ENCODE measurements at places on chromosomes 1 and 21.

DNA sequence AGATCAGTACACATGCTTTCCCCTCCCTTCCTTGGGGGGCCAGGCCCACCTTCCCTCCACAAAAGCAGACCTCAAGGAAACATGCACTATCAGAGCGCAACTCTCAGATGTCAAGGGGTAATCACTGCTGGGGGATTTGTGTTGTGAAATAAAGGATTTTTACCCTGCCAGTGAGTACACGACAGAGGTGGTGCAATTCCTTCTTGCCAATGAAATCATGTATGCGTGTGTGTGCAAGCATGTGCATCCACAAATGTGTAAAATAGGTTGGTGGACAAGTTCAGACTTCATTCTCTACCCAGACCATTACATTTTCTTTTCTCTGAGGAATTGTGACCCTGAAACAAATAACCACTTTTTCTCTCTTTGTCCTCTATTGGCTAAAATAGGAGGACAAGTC lies 9.8 kb upstream of the NOS1AP start:
- DNase-seq = no peak

DNA sequence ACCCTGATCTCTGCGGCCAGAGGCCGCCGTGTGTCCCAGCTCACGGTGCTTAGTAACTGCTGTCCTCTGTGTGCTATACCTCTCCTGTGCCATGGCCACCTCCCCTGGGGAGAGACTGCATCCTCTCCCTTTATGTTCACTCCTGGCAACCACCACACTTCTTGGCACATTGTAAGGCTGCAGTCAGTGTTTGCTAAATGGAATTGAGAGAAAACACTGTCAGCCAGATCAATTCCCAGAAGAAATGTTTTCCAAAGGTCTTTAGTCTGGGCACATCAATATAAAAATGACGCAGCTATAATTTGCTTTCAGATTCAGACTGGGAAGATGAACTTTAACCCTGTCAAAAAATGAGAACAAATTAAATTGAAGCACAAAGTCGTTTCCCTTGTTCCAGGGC lies 96.8 kb downstream of the BEND5 start:
- no peak for DNase-seq

- no peak for DNase-seq
Observed at GRCh38 chr21:42332557-42333317, 17.5 kb upstream of the TFF3 start.

- DNase-seq = no peak
Observed at GRCh38 chr1:75672528-75673393, 51.7 kb upstream of the ACADM start.

- no peak for DNase-seq
Observed at GRCh38 chr1:230632273-230632873, 9.9 kb upstream of the COG2 start.

DNA sequence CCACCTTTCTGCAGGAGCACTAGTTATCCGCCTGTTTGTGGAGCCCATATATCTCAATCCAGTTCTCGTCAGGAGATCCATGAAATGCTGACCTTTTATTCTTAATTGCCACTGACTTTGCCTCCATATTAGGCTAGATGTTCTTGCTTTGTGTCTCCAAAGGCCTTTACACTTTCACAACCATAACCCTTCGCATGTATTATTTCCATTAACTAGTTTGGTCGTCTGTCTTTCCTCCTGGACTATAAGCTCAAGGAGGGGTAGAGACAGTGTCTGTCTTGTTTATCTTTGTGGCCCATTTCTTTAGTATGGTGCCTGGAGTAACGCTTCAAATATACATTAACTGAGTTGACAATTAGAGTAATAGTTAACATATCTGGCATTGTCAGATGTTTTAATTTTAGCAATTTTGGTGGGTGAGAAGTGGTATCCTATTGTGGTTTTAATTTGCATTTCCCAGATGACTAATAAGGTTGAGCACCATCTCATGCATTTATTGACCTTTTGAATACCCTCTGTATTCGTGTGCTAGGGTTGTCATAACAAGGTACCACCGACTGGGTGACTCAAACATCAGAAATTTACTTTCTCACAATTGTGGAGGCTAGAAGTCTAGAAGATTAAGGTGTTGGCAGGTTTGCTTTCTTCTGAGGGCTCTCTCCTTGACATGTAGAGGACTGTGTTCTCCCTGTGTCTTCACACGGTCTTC lies 21.7 kb upstream of the IL12RB2 start:
- no peak for DNase-seq

- no peak for DNase-seq
Observed at GRCh38 chr1:212669102-212669501, 30.5 kb downstream of the BATF3 start.

DNA sequence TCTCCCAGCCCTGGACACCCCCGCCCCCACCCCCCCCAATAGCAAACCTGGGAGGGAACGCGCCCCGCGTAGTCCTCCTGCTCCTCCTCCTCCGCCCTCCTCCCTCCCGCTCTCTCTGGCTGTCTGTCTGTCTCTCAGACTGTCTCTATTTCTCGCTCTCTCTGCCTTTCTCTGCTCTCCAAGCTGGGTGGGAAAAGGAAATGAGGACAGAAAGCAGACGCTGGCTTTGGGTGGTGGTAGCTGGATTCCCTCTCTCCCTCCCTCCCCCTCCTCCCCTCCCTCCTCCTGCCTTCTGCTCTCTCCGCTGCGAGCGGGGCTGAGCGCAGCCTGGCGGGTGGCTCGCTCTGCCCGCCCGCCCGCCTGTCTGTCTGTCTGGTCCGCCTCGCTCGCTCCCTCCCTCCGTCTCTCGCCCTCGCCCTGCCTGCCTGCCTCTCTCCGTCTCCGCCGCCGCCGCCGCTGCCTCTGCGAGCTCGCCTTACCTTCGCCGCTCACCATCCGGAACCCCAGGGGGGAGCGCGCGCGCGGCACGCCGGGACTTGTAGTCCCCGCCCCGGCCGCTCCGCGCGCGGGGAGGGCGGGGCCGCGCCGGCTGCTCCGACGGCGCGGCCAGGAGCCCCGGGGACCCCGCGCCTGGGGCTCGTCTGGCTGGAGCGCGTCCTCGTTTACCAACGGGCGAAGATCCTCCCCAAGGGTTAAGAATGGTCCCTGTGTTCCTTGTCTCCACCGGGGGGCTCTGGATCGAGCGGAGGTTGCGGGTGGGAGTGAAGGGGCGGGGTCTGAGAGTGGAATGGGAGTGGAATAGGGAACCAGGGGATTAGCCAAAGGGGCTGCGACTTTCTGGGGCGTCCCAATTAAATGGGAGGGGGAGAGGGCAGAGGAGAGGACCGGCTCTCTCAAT lies at the start of gene AHDC1:
Gene AHDC1, minus strand, starts transcription at position 464 of the 898 bp plus-strand sequence. CDS start 52,029 bp downstream, outside the sequence.
- peak; percentile 94 for DNase-seq

DNA sequence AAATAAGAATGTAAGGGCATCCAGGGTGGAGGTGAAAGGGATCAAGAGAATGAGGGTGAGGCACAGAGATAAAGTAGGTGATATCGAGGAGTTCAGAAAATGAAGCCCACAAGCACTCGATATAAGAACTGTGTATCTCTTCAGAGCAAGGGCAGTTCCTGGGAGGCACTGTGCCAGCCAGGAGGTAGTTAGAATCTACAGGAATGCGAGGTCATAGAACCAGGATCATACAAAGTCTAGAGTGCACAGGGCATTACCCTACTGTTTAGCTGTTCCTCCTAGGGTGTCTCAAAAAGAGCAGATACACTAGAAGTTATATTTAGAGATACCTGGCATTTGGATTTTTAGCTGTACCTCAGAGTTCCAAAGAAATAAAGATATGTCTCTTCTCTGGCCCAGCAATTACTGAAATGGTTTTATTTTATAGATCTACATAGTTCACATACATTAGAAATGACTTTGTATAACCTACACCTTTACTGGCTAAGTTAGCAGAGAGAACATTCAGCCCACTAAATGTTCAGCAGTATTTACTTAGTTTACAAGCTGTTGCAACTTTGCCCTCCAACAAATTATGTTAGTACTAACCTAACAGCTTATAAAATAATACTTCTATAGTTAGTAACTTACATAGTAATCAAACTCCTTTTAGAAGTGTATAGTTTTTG lies 1.6 kb downstream of the OVAAL start:
- no peak for DNase-seq

DNA sequence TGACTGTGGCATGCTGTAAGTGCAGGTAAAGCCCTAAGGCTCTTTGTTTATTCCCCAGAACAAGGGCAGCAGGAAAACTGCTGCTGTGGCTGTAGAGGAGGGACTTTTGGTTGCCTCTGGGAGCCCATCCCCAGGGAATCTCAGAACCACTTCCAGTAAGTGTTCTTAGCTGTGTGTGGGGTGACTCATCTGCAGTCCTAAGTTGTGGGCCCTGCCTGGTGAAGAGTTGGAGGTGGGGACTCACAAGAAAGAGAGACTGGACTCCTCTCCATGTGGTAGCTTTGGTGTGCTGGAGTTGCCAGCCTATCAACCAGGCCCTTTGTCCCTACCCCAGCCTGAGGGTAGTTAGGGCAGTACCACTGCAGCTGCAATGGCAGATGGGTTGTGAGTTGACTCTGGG lies 24.0 kb upstream of the DENND1B start:
- no peak for DNase-seq

- DNase-seq = no peak
Observed at GRCh38 chr1:203173011-203173555, 2.5 kb downstream of the MYBPH start.

DNA sequence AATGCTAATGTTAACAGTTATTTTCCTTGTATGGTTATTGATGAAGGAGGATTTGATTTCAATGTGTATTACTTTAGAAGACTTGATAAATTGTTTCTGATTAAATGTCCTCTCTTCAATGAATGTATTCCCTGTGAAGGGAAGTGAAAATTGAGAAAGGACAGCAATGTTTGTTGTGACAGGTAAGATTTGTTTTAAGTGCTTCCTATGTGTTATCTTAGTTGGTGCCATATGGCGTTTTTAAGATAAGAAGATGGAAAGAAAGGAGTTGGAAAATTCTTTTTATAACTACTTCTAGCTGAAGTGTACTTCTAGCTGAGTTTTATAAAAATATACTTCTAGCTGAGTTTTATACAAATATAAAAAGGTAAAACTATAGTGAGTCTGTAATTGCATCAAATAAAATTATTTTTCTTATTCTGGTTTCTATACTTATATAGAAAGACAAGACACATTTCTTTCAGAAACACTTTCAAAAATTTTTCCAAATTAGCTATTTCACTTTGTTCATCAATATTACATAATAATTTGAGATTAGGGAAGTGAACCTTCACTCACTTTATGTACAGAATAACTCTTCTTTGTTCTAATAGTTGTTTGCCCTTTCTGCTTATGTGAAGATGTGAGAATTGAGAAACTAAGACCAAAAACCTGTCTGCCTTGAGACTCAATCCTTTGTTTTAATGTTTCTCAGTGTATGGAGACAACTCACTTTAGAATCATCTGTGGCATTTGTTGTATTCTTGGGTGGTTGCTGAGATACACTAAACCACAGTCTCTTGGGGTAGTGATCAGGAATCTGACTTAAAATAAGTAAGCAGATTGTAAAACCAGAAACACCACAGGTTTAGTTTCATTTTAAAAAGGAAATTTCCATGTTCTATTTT lies 382.9 kb upstream of the B3GALT2 start:
- no peak for DNase-seq

GRCh38 chr1:106960412-106960811 lies 96.1 kb upstream of the PRMT6 start:
- no peak for DNase-seq

Data from right hindlimb (tissue), 1 donor.